ENCODE measurements at places on chromosomes 3 and 15.

- no peak for DNase-seq
Measured at GRCh38 chr15:88623061-88623460, 1.9 kb downstream of the AEN start.

GRCh38 chr3:57784089-57784735, 28.1 kb downstream of the SLMAP start:
- DNase-seq, result no peak

DNA sequence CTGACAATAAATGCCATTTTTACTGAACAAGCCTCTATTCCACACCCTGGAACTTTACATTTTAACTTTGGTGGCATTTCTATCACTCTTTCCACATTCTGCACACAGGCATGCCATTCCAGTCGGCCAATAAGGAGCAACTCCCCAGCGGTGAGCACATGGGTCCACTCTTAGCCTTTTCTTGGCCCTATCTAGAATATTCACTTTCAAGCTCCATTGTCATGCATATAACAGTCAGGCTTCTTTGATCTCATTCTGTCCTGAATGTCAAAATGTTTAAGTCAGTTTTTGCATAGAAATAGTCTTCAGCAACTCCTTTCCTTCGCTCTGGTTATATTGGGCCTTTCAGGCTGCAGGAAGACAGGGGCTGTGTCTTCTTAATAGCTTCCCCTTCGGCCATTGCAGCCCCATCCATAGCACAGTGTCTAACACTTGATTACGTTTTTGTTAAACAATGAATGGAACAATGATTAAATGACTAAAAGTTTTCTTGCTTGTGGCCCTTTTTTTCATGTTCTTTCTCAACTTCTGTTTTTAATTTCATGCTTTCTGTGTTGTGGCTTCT, 427.3 kb downstream of the MFSD1 start:
- no peak for DNase-seq

- no peak for DNase-seq
Measured at GRCh38 chr15:76470691-76471090, 134.1 kb downstream of the ISL2 start.

GRCh38 chr15:24879492-24879891, 75.3 kb upstream of the SNRPN start:
- no peak for DNase-seq
